ENCODE measurements at places on chromosomes 1 and 21. TPM values are rescaled to one million over a fixed set of nuclear protein-coding genes. Genes with fewer than 3 reads are reported as not detected.

The C1orf94 gene
- total RNA-seq: not detected

The S100A9 gene
- not detected for total RNA-seq

The GJA5 gene
- total RNA-seq: not detected

The FMO5 gene
- total RNA-seq: 2.2 TPM

The CLCN6 gene
- 30.4 TPM for total RNA-seq

The PLPPR5 gene
- total RNA-seq: not detected

The LCA5L gene
- 1.1 TPM for total RNA-seq

The OLIG2 gene
- total RNA-seq: 0.56 TPM

The OR10Z1 gene
- not detected for total RNA-seq

The GBP6 gene
- not detected for total RNA-seq

GRCh38 chr21:28587748-28588147 is 404.9 kb downstream of the LTN1 start:
- H3K27me3 ChIP-seq: no peaks in the 10 kb centered on the region
- H3K27ac ChIP-seq: no peak overlapping the region
- no peak for DNase-seq
- H3K36me3 ChIP-seq: no peaks in the 10 kb centered on the region
- H3K4me1 ChIP-seq: peaks cover 5% of the 10 kb centered on the region

DNA sequence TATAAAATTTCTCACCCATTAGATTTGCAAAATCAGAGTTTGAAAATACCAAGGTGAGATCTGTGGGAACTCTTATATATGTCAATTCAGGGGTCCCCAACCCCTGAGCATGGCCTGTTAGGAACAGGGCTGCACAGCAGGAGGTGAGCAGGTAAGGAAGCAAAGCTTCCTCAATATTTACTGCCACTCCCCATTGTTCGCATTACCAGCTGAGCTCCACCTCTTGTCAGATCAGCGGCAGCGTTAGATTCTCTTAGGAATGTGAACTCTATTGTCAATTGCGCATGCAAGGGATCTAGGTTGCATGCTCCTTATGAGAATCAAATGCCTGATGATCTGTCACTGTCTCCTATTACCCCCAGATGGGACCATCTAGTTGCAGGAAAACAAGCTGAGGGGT is 376.6 kb downstream of the LMO4 start:
- peaks cover 3% of the 10 kb centered on the region for H3K4me1 ChIP-seq
- DNase-seq: no peak
- H3K36me3 ChIP-seq: no peaks in the 10 kb centered on the region
- no peaks in the 10 kb centered on the region for H3K27me3 ChIP-seq

GRCh38 chr1:191620883-191621282 is 537.4 kb upstream of the RGS18 start:
- H3K4me3 ChIP-seq: no peak overlapping the region
- H3K36me3 ChIP-seq: no peaks in the 10 kb centered on the region
- H3K27ac ChIP-seq: no peak overlapping the region
- H3K4me1 ChIP-seq: no peaks in the 10 kb centered on the region
- H3K27me3 ChIP-seq: no peaks in the 10 kb centered on the region

GRCh38 chr1:200740571-200741208 is 2.0 kb downstream of the CAMSAP2 start:
- peaks cover 4% of the 10 kb centered on the region for H3K36me3 ChIP-seq
- DNase-seq: no peak
- peak overlapping the region; percentile 87 for H3K4me3 ChIP-seq
- peak overlapping the region; percentile 87 for H3K27ac ChIP-seq
- H3K4me1 ChIP-seq: peaks cover 47% of the 10 kb centered on the region

DNA sequence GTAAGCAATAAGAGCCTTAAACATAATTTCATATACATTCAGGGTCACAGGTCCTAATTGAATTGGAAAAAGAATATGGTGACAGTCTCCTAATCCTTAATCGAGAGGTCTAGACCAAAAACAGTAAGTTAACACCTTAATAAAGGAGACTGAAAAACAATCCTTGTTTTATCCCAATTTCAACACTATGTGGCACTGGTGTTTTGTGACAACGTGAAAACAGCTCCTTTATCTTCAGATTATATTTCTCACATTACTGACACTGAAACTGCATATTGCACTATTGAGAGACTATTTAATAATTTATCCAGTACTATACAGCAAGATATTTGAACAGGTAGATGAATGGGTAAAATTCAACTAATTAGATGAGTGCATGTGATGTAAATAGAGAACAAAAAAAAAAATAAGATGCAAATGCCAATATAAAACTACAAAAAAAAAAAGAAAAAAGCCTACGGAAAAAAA is 34.1 kb downstream of the TP53BP2 start:
- no peak for DNase-seq
- no peak overlapping the region for H3K27ac ChIP-seq
- peaks cover 34% of the 10 kb centered on the region for H3K36me3 ChIP-seq
- no peaks in the 10 kb centered on the region for H3K27me3 ChIP-seq
- H3K4me1 ChIP-seq: peaks cover 12% of the 10 kb centered on the region
- no peak overlapping the region for H3K4me3 ChIP-seq

GRCh38 chr21:41418956-41419680 is 6.9 kb upstream of the MX1 start:
- H3K36me3 ChIP-seq: no peaks in the 10 kb centered on the region
- peaks cover 20% of the 10 kb centered on the region for H3K27me3 ChIP-seq
- peak; percentile 51 for DNase-seq
- H3K4me3 ChIP-seq: peak overlapping the region; percentile 88
- no peak overlapping the region for H3K27ac ChIP-seq

- H3K4me3 ChIP-seq: no peak overlapping the region
- no peak for DNase-seq
- H3K4me1 ChIP-seq: no peaks in the 10 kb centered on the region
Measured at GRCh38 chr21:40386294-40386911, 460.6 kb downstream of the DSCAM start.

DNA sequence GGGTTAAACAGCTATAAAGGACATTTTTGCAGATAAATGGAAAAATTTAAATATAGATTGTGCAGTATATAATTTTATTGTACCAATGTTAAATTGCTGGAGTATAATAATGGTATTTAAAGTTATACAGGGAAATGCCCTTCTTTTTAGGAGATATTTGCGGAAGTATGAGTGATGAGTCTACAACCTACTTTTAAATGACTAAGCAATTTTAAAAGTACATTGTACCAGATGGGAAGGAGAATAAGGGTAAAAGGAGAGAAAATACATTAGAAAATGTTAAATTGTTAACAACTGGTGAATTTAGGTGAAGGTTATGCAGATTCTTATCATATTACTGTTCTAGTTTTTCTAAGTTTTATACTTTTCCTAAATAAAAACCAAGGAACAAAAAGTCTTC is 91.8 kb downstream of the ZZZ3 start:
- peaks cover 20% of the 10 kb centered on the region for H3K4me1 ChIP-seq
- H3K36me3 ChIP-seq: peaks cover 17% of the 10 kb centered on the region
- H3K27ac ChIP-seq: peak overlapping the region; percentile 68
- no peak overlapping the region for H3K4me3 ChIP-seq
- H3K27me3 ChIP-seq: no peaks in the 10 kb centered on the region

- H3K27ac ChIP-seq: no peak overlapping the region
- no peak overlapping the region for H3K4me3 ChIP-seq
- no peaks in the 10 kb centered on the region for H3K4me1 ChIP-seq
- H3K36me3 ChIP-seq: no peaks in the 10 kb centered on the region
- no peaks in the 10 kb centered on the region for H3K27me3 ChIP-seq
Measured at GRCh38 chr1:82399093-82399492, 598.4 kb downstream of the ADGRL2 start.

DNA sequence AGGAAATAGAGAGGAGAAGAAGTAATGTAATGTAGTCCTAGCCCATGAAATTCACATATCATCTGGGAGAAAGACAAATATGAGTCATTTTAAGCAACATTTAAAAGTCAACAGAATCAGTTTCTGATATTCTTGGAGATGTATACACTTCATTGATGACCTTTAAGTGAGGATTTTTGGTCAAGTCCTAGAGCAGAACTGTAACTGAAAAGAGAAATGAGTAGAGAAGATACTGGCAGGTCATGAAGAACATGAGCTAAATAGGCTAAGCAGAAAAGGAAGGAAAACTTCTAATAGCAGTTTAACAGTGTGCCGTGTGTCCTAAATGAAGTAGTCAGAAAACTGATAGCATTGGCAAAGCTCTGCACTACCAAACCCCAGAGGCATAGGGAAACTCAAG is 4.6 kb downstream of the ZFP69B start:
- peaks cover 78% of the 10 kb centered on the region for H3K36me3 ChIP-seq
- H3K27me3 ChIP-seq: no peaks in the 10 kb centered on the region
- DNase-seq: no peak
- no peak overlapping the region for H3K27ac ChIP-seq
- no peak overlapping the region for H3K4me3 ChIP-seq
- peaks cover 10% of the 10 kb centered on the region for H3K4me1 ChIP-seq

DNA sequence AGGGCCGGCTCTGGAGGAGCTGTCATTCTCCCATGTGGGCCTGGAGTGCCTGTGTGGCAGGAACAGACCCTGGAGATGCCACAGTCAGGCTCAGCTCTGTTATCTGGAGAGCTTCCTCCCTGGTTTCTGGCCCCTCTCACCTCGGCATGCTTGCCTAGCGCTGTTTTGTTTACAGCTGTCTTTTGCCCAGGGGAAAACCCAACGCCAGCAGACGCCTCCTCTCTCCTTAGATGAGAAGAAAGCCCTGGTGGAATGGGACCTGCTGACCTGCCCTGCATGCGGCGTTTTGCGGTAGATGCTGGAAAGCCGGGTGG is 104.9 kb downstream of the CRYAA start:
- H3K36me3 ChIP-seq: no peaks in the 10 kb centered on the region
- H3K4me3 ChIP-seq: no peak overlapping the region
- H3K4me1 ChIP-seq: peaks cover 3% of the 10 kb centered on the region
- no peak for DNase-seq

DNA sequence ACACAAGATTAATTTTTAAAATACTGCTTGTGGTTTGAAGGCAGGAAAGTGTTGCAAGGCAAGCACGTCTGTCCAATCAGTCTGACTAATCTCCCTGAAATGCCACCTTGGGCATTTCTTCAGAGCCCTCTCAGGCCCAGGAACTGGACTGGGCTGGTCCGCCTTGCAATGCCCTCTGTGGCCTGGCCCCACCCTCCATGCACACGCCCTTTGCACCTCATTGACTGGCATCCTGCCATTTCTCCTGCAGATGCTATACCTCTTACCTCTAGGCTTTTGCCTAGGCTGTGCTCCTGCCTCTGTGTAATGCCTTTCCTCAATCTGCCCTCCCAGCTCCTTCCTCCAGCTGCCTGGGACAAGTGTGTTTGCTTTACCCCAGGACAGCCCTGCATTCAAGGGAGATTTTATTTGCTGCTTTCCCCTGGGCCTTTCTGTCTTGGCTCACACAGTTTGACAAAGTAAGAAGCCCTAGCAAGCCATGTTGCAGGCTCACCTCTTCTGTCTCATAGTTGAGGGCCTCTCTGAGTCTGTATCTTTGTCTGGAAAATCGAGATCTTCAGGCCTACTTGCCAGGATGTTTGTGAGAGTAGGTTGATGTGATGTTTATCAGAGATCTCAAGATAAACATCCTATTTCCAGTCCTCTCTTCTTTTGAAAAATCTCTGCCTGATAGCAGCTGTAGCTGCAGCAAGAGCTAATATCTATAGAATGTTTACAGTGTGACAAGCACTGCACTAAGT is 149.2 kb upstream of the JUN start:
- DNase-seq: no peak
- H3K4me3 ChIP-seq: no peak overlapping the region
- H3K4me1 ChIP-seq: peaks cover 19% of the 10 kb centered on the region
- no peaks in the 10 kb centered on the region for H3K36me3 ChIP-seq

DNA sequence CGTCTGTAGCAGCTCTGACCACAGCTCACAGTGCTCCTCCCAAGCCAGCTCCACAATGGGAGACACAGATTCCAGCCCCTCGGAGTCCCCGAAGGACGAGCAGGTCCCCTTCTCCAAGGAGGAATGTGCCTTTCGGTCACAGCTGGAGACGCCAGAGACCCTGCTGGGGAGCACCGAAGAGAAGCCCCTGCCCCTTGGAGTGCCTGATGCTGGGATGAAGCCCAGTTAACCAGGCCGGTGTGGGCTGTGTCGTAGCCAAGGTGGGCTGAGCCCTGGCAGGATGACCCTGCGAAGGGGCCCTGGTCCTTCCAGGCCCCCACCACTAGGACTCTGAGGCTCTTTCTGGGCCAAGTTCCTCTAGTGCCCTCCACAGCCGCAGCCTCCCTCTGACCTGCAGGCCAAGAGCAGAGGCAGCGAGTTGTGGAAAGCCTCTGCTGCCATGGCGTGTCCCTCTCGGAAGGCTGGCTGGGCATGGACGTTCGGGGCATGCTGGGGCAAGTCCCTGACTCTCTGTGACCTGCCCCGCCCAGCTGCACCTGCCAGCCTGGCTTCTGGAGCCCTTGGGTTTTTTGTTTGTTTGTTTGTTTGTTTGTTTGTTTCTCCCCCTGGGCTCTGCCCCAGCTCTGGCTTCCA is 22.9 kb upstream of the VPS13D start:
- peaks cover 2% of the 10 kb centered on the region for H3K36me3 ChIP-seq
- no peak overlapping the region for H3K4me3 ChIP-seq
- H3K27ac ChIP-seq: no peak overlapping the region
- peaks cover 20% of the 10 kb centered on the region for H3K4me1 ChIP-seq
- peaks cover 8% of the 10 kb centered on the region for H3K27me3 ChIP-seq
- DNase-seq: no peak

DNA sequence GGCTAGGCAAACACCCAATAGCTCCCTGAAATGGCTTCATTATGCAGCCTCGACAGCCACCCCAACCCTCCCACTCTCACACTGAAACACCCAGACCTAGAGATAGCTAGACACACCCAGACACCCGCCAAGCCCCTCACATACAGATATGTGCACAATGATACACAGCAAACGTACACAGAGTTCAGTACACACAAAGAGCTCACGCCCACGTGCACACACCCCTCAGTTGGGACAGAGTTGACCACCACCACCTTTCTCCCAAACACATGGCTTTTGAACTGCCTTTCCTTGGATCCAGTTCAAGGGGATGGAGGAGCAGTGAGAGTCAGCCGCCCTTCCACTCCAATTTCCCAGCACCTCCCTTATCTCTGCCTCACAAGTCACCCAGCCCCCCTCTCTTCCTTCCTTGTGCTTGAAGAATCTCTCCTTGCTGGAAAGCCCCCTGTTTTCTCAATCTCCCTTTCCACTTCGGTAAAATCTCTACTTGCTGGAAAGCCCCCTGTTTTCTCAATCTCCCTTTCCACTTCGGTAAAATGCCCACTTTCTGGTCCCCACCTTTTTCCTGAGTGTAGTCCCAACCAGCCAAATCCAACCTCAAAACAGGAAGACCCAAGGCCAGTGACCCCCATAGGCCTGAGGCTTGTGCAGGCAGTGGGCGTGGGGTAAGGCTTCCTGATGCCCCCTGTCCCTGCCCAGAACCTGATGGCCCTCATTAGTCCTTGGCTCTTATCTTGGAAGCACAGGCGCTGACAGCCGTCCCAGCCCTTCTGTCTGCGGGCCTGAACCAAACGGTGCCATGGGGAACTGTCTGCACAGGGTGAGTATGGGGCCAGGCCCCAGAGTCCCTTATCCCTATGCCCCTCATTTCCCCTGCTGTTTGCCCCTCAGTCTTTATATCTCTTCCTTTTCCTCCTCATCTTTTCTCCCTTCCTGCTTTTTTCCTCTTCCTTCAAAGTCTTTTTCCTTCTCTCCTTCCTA is at the start of gene ACKR1:
TSS of gene ACKR1 (plus strand) at position 715 of the 981 bp plus-strand sequence. CDS start at position 800, 85 bp downstream.
- no peak within 1 kb of the TSS for H3K4me3 ChIP-seq
- no peak for DNase-seq
- H3K27ac ChIP-seq: no peak within 1 kb of the TSS
- H3K36me3 ChIP-seq: no peaks in the 10 kb centered on the region

All from osteocyte (in vitro differentiated cells).